Fibroblast of skin of left quadriceps (primary cell): ENCODE measurements at places on chromosomes 3 and 15.

DNA sequence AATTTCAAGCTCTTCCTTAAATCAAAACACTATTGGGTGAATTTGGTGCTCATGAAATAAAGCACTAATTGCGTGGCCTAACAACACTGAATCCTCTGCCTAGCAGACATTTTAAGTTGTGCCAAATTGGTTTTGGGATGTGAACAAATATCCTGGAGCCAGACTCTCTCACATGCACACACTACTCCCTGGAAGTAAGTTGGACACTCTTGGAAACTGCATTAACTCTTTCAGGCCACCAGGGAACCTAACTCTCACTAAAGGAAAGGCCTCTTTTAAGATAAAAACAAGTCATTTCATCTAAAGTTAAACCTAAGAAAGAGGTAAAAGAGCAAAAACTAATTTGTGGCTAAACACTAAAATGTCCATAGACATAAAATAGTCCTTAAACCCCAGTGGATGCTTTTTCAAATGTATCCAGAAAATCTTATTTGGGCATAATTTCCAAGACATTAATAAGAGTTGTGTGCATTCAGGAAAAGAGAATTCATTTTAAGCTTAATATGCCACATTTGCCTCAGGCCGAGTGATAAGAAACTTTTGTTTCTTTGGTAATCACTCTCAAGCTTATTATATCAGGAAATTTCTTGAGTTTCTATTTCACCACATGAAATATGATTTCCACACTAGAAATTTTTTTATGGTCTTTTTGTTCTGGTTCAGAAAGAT lies 61.8 kb downstream of the ZBTB20 start:
- no peak for DNase-seq

GRCh38 chr15:64720188-64720587 lies 55.2 kb downstream of the RBPMS2 start:
- DNase-seq = no peak

- no peak for DNase-seq
Measured at GRCh38 chr3:440826-441225, 244.3 kb downstream of the CHL1 start.

- DNase-seq = no peak
Measured at GRCh38 chr15:101651554-101652097, 555 bp downstream of the TM2D3 start.

GRCh38 chr3:12356996-12357395 lies 68.1 kb downstream of the PPARG start:
- no peak for DNase-seq

DNA sequence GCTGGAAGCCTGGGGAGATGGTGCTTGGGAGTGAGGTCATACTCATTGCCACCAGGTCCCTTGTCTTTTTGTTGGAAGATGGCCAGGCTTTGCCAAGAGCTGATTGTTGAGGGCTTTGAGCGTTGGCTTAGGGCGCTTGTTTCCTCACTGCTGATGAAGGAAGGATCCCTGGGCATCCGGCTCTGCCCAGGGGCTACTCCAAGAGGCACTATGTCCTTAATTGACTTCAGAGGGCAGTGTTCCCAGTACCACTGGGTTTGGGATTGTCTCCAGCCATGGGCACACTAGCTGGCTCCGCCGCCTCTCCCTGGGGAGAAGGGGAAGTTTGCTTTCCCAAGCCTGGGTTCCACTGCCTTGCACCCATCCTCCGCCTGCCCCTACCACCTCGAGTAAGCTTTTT lies 57.2 kb upstream of the RGMA start:
- no peak for DNase-seq

DNA sequence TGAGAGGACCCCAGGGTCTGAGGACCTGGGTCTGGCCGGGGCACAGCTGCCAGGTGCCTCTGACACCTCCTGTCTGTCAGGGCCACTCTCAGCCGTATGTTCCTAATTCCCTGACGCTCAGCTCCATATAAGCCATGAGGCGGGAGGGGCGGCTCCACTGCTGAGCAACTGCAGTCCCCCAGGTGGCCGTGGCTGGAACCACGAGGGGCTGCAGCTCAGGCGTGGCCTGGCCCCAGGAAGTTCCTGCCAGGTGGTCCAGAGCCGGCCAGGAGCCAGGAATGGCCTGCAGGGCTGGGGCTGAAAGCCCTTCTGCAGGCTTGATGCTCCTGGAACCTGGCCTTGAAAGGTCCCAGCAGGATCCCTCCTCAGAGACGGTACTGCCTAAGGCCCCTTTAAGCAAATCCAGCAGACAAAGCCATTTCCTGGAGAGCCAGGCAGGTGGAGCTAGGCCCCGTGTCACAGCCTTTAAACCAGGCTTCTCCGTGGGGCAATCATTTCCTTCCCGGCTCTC lies 118.0 kb downstream of the CHSY1 start:
- DNase-seq = no peak

DNA sequence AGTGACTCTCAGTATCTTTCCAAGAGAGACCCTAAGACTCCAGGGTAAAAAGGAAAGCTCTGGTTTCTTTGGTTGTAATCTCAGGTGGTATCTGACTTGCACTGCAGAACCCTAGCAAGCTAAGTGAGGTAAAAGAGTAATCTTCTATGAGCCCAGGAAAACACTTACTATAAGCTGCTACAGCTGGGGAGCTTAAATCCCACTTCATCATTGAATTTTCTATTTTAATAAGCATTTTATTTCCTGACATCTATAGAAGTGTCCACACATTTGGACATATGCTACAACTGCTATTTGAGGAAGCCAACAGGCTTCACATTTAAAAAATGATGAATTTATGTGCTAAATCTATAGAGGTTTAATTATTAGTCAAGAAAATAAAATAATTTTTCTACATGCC lies 73.1 kb upstream of the GUCA1C start:
- no peak for DNase-seq

DNA sequence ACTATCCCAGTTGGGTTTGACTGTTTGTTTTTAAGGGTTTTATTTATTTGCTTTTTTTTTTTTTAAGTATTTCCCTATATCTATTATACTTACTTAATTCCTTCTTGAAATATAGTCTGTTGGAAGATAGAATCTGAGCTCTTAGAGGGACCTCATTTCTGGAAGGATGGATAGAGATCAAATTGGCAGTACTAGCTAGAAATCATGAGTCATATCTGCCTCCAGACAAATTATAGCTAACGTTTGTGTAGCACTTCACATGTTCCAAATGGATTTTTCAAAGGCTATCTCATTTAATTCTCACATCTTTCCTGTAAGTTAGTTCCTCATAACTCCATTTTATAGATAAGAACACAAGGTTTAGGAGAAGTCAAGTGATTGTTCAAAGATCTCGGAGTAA lies 384.7 kb downstream of the ZIC1 start:
- no peak for DNase-seq

DNA sequence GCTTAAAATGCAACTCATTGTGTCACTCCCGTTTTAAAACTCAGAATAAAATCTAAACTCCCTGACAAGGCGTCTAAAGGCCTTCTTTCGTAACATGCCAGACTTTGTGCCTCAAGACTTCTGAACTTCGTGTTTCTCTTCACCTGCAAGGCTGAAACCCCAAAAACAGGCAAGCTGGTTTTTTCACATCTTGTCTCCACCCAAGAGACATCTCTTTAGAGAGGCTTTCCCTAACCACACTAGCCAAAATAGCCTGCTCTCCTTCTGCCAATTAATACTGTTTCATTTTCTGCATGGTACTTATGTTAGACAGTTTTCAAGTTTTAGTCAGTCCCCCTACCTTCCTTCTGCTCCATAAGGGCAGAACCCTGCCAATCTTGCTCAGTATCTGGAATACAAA lies 41.6 kb downstream of the RAF1 start:
- no peak for DNase-seq

DNA sequence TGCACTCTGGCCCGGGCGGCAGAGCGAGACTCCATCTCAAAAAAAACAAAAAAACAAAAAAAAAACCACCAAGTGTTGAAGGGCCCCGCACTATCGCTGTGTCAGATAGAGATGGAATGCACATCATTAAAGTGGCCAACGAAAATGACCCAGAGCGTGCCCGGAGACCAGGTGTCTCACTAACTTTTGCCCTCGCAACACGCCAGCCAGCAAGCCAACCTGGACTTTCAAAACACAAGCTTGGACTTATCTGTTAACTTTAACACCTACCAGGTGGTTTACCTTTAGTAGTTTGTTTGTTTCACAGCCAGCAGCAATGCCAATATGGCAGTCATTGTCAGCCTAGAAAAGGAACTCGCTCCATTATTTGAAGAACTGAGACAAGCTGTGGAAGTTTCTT lies 28.6 kb downstream of the FAM174B start:
- DNase-seq = no peak

DNA sequence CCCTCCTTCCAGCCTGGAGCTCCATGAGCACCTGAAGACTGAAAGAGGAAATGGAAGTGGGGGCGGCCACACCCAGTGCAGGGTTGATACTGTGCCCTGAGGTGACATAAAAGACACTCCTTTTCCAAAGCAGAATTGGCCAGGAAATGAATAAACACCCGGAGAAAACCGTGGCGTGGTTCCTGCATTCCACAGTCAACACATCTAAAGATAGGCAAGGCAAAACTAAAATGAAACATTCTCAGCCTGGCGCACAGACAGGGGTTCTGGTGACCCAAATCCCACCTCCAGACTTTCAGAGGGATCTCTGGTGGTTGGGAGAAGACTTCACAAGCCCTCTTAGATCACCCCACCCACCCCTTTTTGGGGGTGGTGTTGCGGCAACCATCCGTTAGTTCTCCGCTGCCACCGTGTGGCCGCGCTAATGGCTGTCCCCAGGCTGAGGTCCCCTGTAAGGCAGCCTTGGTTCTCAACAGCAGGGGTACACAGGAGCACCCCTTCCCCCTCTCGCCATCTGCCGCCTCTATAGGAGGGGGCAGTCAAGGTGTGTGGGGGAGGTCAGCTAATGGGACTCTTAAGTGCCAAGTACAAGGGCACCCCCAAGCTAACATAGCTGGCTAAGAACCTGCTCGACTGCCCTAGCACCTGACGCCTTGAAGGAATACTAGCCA lies 2.5 kb upstream of the MST1R start:
- DNase-seq = no peak

- no peak for DNase-seq
Measured at GRCh38 chr3:31821118-31821517, 159.9 kb downstream of the OSBPL10 start.

GRCh38 chr3:79543218-79543982 lies 224.4 kb downstream of the ROBO1 start:
- no peak for DNase-seq

- DNase-seq = no peak
Measured at GRCh38 chr3:18847583-18848197, 300.6 kb upstream of the KCNH8 start.

GRCh38 chr3:72906154-72906553 lies 18.3 kb downstream of the GXYLT2 start:
- no peak for DNase-seq

- DNase-seq = no peak
Measured at GRCh38 chr15:57589281-57589680, 2.4 kb upstream of the MYZAP start.

DNA sequence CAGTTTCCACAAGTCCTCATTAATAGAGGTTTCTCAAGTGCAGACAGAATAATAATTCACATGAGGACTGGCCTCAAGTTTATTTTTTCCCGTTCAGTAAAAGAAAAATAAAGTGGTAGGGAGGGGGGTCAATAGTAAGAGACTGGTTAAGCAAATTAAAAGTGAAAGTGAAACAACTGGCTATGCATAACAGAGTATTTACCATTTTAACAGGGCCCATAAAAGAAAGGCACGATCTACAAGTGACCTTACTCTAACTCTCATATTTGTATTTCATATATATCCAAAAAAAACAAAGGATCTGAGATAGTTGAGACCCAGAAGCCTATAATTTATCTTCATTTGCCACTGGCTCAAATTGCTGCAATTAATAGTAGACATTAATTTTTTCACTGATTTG lies 686.3 kb downstream of the NTRK3 start:
- DNase-seq = no peak

GRCh38 chr3:115275896-115276295 lies 128.8 kb upstream of the ZBTB20 start:
- no peak for DNase-seq

- no peak for DNase-seq
Measured at GRCh38 chr3:37248164-37248563, 73.8 kb upstream of the LRRFIP2 start.

DNA sequence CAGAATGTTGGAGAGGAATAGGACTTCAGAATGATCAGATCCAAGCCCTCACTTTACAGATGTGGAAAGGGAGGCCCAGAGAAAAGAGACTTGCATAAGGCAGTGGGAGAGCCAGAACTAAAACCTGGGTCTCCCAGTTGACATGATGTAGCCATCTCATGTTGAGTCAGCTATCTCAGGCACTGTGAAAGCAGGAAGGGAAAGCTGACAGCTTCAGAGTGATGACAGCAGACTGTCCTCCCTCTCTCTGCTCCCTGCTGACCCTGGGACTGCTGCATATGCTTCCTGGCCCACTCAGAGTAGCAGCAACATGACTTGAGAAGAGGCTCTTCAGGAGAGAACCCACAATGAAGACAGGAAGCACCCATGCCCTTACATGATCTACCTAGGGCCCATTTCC lies 14.7 kb downstream of the FHIT start:
- DNase-seq = no peak

GRCh38 chr3:147426931-147427330 lies 17.8 kb downstream of the ZIC1 start:
- DNase-seq = no peak

GRCh38 chr15:83602021-83602420 lies 51.9 kb upstream of the ADAMTSL3 start:
- no peak for DNase-seq
